GM19239 (cell line): ENCODE measurements at places on chromosomes 12 and 14.

DNA sequence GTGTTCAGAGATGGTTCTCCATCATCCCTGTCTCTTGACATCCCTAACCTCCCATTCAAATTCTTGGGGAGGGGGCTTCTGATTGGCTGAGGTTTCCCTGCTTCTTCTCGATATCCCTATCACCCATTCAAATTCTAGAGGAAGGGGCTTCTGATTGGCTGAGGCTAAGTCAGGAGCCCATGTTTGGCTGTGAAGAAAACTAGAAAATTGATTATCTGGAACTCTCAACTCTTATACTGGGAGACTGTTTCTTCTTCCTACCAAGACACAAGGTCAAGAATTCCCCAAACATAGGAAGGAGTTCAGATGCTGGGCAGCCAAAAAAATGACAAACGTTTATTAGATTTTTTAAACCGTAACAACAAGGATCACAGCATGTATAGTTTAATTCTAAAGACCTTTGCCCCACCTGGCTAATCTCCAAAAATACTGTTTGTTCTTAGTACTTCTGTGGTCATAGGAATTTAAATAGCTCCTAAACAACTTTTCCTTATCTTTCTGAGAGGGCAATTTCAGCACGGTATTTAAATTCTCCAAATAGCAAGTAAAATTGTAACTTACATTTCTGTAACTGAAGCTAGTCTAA, 26.4 kb downstream of the SPIC start:
- DNase-seq, result no peak

DNA sequence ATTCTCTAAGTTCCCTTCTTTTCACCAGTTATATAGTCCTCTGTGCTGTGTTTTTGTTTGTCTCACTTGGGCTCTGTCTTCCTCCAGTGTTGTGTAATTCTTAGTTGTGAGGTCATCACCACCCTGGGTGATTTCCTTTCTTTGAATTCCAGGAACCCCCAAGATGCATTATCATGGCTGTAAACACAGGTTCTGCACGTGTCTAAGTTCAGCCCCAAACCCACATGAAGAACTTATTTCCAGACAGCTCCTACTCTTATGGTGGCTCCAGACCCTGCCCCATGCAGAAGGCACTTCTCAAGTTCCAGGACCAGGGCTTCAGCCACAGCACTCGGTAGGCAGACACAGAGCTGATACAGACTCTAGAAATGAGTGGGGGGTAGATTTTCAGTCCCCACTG, 560.5 kb downstream of the BCL11B start:
- DNase-seq, result no peak

DNA sequence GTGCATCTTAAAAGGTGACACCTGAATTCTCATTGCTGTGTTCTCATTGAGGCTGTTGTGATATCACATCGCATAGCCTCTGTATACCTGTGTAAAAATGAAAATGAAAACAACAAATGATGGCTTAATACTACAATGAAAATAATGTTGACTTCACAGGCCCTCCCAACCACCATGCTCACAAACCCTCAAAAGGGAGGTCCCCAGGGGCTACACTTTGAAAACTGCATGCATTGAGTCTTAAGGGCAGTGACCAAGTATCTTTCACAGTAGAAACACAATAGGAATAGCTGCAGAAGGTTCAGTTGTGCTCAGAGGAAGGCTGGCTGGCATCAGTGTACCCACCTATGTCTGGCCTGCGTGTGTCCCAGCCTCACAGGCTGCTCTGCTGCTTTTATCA, 27.6 kb upstream of the KCNK13 start:
- DNase-seq, result no peak

- DNase-seq, result no peak
Measured at GRCh38 chr14:35420036-35420811, 15.7 kb upstream of the NFKBIA start.

GRCh38 chr12:82300611-82301010, 57.6 kb downstream of the CCDC59 start:
- no peak for DNase-seq

DNA sequence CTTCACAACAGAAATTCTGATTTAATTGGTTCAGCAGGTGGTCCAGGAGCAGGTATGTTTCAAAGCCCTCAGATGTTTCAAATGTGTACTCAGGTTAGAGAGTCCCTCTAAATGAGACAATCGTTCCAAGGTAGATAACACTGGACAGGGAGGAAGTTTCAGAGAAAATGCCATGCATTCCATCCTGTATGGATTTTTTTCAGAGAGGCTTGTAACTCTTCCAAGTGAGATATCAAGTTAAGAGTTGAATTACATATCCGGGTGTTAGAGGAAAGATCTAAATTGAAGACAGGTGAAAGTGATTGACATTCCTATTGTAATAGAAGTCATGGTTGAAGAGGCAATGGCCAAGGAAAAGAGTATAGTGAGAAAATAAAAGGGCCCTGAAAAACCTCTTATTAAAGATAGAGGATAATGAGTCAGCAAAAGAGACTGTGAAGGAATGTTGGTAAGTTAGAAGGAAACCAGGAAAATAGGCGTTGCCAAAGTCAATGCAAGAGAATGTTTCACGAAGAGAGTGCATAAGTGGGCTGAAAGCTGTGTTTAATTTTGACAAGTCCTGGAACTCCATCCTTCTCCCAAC, 105.8 kb downstream of the BMP4 start:
- DNase-seq, result no peak

DNA sequence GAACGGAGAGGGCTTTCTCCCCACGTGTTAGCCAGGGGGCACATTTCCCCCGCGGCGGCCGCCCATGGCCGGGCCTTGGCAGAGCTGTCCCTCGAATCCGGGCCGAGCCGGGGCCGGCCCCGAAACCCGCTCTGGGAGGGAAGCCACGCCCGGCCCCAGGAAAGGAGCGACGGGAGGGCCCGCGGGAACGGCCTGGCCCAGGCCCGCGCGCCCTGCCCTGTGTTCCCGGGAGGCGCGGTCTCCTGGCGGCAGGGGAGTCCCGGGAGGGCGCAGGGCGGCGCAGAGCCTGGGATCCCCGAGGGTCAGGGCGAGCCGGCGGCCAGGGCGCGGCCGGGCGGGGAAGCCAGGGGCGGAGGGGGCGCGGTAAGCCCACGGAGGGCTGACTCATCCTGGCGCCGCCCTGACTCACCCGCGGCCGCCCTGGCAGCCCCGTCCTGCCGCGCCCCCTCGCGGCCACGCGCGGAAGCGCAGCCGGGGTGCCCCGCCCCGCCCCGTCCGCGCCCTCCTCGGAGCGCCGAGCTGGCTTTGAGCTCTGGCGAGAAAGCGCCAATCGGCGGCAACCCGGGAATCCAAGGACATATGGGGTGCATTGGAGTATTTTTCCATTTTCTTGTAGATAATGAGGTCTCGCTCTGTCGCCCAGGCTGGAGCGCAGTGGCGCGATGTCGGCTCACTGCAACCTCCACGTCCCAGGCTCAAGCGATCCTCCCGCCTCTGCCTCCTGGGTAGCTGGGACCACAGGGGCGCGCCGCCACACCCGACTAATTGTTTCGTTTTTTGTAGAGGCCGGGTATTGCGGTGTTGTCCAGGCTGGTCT, 31.8 kb upstream of the PLEKHG6 start:
- DNase-seq, result peak; percentile 91

- DNase-seq, result no peak
Measured at GRCh38 chr12:81974762-81975161, 215.6 kb upstream of the PPFIA2 start.

GRCh38 chr14:95189367-95190132, 32.2 kb upstream of the DICER1 start:
- DNase-seq, result no peak

DNA sequence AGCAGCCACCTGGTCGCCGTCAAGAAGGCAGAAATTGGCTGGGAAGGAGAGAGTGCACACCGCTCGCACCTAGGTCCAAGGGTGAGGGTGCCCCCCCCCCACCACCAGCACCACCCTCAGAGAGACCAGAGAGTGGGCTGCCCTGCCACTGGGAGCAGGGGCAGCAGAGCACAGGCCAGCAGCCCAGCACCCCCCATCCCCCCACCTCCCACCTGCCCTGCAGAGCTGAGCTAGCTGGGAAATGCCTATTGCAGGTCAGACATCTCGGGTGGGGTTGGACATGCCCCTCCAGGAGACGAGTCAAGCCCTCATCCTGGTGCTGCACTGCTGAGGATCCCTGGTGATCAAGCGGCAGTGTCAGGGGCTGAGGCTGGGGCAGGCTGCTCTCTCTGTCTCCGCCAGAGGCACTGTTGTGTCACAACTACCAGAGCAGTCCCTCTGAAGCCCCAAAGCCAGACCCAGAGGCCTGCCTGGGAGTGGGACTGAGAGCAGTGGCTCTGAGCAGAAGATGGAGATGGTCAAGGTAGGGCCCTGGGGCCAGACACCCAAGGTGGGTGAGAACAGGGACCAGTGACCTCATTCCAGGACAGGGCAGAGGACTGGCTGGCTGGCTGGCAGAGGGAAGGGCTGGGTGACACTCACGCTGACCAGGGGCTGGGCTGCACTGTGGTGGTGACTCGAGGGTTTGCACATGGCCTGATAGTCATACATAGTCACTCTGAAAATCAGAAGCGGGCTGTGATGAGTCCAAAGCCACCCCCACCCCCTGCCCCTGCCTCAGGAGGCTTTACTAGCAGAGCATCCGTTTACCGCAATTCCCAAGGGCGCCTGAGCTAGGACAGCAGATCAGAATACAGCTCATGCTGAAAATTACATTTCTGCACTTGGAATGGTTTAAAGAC, 19.7 kb upstream of the LRTM2 start:
- DNase-seq, result no peak

GRCh38 chr12:120196363-120196762, 1.8 kb upstream of the GCN1 start:
- DNase-seq, result no peak

GRCh38 chr12:65596514-65597091, 227.7 kb upstream of the HMGA2 start:
- DNase-seq, result no peak

DNA sequence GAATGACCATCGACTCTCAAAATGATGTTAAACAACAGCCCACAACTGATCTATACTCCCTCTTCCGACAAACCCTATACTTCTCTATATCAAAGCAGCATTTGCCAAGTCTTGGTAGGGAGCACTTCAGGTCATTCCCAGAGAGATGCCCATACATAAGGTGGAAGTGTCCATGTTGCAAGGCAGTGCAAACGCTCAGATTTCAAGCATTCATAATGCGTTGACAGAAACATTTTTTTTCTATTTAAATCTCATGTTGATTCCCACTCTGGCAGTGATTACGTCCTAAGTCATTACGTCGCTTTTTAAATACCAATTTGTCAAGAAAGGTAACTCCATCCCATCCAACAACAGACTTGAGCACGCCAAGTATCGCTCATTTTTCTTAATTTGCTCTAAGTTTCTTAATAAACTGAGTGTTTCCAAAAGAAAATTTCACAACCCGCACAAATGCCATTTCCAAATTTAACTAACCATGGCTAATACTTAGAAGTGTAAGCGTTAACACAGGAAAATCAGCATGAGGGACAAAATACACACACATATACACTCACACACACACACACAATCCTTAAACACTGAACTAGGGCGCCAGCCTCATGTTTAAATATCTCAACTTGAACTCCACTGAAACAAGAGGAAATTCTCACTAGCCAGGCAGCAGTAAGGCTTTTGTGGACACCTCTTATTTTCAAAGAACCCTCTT, 1.1 kb downstream of the GXYLT1 start:
- DNase-seq, result no peak

GRCh38 chr12:75692876-75693275, 181.5 kb upstream of the KRR1 start:
- no peak for DNase-seq

DNA sequence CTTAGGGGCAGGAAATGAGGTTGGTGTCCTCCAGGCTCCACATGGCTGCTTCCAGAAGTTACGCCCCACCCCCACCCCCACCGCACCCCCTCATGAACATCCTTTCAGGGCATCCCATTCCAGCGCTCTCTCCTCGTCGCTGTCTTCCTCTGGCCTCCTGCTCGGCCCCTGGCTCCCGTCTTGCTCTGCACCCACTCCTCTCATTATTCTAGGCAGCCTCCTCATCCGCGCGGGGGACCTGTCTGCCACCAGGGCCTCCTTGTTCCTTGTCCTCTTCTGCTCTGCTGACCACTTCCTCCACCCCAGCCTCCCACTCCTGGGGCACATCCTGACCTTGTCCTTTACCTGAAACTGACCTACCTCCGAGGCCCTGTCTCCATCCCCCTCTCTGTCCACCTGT, 29.8 kb upstream of the PLEKHG6 start:
- no peak for DNase-seq

- DNase-seq, result no peak
Measured at GRCh38 chr12:61018571-61018970, 1241.6 kb upstream of the USP15 start.

DNA sequence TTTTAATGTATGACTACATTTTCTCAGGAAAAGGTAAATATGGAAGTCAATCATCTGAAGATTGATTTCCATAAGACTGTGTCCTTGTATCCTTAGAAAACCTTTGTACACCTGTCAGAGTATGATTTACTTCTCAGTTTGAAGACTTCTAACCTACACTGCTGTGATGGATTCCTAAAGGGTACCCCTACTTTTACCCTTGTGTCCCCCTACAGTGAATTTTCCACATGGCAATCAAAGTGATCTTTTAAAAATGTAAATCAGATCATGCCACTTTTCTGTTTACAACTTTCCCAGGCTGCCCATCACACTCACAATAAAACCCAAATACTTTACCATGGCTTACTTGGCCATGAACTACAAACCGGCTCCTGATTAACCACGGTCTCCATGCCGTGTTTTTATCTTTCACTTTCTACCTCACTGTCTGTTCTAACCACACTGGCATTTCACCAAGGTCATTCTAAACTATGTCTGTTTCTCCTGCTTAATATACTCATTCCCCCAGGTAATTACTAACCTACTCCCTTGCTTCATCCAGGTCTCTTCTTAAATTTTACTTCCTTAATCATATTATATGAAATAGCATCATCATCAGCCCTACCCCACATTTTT, 8.1 kb downstream of the DNAI7 start:
- DNase-seq, result no peak

DNA sequence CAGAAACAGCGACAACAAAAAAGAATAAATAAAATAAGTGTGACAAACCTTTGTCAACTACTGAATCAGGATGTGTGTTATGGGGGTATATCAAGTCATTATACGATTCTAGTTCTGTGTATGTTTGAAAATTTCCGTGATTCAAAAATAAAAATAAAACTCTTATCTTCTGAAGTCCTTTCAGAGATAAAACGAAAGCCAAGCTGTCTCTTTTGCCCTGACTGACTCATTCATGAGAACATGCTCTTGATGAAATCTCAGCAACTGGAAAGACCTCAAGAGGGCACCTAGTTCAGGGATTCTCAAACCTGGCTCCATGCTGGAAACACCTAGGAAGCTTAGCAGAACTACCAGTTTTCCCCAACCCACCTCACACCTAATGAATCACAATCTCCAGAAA, 9.2 kb downstream of the FOXN3 start:
- DNase-seq, result no peak

DNA sequence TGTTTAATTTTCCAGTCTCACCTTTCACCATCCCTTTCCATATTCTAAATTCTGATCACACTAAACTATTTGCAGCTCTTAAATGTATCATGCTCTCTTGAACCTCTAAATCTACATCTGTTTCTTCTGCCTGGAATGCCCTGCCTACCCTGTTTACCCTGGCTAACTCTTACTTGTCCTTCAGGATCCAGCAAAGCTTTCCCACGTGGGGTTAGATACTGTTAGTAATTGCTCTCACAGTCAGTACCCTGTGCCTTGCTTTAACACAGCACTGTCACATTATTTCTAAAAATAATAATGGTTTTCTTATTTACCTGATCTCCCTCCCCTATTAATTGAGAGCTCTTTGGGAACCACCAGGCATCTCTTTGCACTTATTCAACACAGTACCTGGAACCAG, 333.0 kb downstream of the CEP128 start:
- DNase-seq, result no peak
